NCI-H1436 (cell line): ENCODE measurements at places on chromosomes 5 and 9.

GRCh38 chr5:156366521-156366920 lies 39.6 kb downstream of the SGCD start:
- DNase-seq = no peak

DNA sequence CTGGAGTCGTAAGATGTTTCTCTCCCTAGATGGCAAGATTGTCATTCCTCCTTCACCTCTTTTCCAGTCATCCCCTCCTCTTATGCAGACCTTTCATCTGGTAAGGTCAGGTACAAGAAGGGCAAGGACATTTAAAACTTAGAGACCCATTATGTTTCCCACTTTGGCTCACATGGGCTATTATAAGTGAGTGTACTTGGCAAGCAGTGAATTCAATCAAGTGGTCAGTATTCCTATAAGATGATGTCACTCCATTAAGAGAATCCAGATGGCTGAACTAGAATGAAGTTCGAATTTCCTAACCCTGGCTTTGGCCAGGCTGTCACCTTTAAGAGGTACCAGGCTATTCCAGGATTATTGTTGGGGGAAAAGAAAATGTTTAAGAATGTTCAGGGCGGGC lies 32.2 kb downstream of the ZNF131 start:
- DNase-seq = no peak

DNA sequence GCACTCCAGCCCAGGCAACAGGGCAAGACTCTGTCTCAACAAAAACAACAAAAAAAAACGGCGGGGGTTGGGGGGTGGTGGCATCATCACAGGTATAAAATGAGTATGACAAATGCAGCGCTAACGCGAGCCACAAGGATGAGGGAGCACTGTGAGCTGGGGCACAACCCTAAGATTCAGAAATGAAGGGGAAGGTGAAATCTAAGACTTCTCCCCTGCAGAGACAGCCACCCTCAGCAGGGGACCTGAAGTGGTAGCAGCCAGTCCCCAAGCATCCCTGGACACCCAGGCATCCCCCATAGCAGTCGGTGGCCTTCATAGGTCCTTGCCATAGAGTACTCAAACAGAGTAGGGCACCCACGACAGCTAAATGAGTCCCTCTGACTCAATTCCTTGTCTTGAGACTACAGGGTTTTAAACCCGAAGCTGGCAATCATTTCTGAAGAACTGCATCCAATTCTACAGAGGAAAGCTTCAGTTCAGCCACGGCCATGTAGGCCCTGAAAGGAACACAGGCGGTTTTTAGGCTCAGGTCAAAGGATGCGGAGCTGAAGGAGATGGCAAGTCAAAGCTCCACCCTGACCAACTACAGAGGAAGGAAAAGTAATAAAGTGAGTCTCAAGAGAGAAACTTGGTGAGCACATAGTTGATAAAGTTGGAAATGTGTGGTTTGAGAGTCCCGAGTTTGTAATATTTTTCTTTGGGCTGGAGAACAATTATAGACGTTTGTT lies 50.3 kb downstream of the MYO10 start:
- no peak for DNase-seq

DNA sequence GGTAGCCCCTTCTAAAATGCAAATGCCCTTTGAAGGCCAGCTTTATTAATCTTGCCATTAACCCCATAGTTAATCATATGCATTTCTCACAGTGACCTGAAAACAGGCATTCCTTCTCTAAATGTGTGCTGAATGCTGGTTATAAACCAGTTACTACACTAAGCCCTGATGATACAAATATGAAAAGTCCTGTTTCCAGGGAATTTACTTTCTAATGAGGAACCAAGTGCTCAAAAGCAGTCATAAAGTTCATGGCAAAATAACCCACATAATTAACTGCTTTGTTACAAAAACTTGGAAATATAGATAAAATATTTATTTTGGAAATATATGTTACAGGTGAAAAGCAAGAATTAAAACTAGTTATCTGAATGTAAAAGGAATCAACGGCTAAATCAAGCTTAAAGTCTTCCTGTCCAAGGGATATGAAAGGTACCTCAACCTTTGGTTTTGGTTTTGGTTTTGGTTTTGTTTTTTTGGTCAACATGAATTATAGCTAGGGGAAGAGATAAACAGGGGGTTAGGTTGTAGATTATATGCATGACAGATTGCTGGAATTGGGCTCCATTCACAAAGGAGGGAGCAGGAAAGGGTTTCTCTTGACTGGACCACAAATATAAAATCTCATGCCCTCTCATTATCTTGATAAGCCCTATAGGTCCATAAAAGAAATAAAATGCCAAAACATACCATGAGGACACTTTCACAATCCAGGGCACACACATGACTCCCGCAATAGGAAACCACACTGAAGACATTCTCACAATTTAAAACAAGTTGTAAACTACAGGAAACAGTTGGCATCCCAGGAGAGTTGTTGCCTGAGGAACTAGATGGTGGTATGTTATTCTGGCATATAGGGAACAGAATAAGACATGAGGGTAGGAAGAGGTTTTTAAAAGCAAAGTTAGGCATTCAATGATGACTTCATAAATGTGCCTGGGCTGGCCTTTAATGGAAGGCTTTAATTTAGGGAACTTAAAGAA lies 46.7 kb upstream of the MACIR start:
- no peak for DNase-seq

DNA sequence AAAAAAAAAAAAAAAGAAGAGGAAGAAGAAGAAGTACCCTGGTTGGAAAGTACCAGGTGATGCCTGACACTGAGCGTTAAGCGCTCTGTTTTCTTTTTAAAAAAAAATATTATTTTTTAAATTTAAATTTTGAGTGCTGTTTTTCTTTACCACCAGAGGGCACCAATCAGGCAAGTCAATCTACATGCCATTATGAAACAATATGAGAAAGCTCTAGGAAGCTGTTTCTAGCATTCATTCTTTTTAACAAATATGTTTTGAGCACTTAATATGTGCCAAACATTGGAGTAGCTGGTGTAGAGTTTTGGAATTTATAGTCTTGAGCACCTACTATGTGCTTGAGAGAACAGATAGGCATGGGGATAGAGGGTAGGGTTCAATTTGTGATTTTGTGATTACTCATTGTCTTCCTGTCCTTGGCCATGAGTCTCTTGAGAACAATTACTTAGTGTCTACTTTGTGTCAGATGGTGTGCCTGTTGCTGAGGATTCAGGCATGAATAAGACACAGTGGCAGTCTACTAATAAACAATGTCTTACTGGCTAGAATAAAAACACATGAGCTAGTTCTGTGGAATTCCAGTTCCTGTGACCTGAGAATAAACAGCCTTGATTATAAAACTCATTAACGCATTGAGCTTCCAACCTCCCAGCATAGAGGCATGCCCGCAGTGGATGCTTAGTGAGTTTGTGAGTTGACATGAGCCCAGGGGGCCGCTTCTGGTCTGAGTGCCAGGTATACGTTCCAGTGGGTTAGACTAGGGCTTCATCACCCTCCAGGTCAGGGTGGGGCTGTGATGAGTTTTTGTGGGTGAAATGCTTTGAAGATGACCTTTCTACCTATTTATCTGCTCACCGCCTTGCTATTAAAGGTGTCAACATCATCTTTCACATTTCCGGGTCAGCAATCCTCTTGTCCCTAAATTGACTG lies 3.0 kb upstream of the UBE2R2 start:
- peak; percentile 45 for DNase-seq

- no peak for DNase-seq
Observed at GRCh38 chr5:163424836-163425235, 12.6 kb upstream of the CCNG1 start.

GRCh38 chr9:37937366-37937765 lies 33.4 kb upstream of the SLC25A51 start:
- no peak for DNase-seq

DNA sequence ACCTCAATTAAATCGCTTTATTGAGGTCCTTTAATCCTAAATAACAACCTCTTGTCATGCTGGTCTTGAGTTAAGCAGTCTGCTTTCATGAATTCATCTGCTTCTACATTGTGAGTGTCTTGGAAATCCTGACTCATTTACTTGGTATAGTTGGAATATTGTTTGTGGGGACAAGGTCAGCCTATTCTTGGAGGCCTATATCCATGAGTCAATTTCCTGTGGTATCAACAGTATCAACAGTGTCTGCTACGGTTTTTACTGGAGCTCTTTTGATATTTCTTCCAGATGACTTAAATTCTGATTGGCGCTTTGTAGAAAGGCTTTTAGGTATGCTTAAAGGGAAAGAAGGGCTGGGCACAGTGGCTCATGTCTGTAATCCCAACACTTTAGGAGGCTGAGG lies 71.2 kb upstream of the PARP8 start:
- DNase-seq = no peak

- no peak for DNase-seq
Observed at GRCh38 chr9:127505396-127506116, 54.2 kb downstream of the LRSAM1 start.

DNA sequence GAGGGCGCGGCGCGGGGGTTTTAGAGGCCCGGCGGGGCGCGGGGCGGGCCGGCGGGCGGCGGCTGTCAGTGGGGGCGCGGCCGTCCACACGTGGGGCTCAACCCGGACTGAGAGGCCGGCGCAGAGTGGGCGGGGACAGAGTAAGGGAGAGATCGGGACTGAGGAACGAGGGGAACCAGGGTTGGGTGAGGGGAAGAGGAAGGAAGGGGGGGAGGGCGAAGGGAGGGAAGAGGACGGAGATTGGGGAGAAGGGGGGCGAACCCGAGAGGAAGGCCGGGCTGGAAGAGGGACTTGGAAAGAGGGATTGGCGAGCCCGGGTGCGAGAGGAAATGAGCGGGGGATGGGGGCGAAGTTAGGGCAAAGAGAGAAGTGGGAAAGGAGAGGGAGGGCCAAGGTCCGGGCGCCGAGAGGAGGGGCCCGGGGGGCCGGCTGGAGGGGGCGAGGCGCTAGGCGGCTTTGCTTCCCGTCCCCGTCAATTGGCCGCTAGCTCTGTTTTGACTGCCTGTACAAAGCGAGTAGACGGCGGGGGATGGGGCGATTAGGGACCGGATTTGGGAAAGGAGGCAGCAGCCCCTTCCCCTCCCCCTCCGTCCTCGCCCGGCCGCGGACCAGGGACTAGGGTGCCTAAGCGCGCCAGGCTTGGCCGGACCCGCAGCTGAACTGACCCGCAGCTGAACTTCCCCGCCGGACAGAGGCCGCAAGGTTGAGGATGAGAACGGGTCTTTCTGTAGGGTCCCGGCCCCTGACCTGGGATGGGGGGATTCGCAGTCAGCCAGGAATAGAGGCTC lies 399 bp upstream of the FBN2 start:
- DNase-seq = no peak

- no peak for DNase-seq
Observed at GRCh38 chr5:119412279-119413227, 39.7 kb upstream of the HSD17B4 start.

- no peak for DNase-seq
Observed at GRCh38 chr5:105230516-105231157, 1668.0 kb upstream of the NUDT12 start.
